Foreskin melanocyte (primary cell): ENCODE measurements at places on chromosomes 3 and 15.

GRCh38 chr3:40878464-40878905 lies 320.8 kb upstream of the CTNNB1 start:
- no peak for DNase-seq

DNA sequence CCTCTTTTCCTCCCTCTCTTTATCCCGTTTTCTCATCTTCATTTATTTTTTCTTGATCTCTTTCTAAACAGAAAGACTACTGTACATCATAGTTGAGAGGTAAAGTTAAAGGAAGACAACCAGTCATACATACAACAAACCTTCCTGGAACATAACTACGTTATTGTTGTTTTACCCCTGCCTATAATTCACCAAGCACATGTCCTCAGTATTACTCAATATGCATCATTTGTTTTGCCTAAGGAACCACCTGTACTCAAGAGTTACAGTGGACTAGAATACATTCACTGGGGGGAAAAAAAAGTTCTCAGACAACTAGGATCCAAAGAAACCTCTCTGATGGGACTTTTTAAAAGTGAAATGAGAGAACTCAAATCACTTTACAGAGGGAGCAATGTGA lies 344.7 kb upstream of the RBMS3 start:
- DNase-seq = no peak

DNA sequence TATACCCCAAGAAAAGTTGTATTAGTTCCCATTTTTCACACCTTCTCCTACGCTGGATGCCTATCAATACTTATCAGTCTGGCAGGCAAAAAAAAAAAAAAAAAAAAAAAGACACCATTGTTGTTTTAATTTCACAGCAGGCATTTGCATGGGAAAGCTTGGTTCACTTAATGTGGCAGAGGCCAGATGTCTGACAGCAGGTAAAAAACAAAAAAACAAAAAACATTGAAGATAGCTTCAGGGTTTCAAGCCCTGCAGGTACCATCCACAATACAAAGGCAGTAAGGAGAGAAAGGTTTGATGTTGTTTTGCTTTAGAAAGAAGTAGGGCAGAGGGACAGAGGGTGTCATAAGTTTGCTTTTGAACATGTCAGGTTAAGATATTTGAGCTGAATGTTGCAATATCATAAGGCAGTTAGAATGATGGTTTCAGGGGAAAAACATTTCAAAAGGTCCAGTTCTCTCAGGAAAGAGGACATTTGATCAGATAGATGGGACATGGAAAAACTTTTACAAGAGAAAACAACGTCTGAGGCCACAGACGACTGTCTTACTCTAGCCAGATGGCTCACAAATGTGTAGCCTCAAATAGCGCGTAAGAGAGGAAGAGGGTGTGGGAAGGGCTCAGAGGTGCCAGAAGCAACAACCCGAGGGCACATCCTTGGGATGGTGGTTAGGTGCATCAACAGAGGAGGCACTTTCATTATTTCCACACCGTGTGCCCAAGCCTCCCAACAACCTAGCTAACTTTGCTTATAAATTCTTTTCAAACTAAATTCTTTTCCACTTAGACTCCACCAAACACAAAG lies 25.7 kb downstream of the PCOLCE2 start:
- DNase-seq = no peak

- DNase-seq = no peak
Measured at GRCh38 chr15:69468241-69469121, 15.9 kb downstream of the RPLP1 start.

GRCh38 chr15:69104050-69104750 lies 56.2 kb upstream of the GLCE start:
- DNase-seq = no peak

DNA sequence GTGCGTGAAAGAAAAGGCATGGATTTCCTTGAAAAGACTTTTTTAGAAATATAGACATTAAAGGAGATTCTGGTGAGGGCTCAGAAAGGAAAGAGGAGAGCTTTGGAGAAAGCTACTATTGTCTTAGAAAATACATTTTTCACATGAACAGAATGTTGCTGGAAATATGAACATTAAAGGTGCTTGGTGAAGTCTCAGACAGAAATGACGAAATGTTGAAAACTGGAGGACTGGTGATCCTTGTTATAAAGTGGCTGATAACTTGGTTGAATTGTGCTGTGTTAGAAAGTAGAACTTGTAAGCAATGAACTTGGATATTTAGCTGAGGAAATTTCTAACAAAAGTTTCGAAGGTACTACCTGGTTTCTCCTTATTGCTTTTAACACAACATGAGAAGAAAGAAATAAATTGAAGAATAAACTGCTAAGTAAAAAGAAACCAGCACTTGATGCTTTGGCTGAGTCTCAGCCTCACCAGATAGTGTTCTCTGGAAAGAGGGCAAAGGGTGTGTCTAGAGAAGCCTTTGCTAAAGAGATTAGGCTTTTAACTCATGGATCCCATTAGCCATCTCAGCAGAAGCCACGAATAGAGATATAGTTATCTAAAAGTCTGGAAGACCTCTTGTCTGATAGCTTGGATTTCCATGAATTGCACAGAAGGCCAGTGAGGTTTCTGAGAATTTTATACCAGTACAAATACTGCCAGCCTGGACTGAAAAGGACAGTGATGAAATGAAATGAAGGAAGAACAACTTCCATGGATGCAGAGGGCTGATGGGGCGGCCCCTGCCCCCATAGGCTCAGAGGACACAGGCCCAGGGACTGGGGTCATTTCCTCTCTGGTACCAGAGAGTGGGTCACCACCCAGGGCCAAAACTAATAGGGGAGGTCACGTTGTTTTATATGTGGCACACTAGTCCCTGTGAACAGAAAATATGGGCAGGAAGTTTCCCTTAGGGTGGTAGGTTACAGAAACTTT lies 91.5 kb downstream of the RPL22L1 start:
- DNase-seq = no peak

DNA sequence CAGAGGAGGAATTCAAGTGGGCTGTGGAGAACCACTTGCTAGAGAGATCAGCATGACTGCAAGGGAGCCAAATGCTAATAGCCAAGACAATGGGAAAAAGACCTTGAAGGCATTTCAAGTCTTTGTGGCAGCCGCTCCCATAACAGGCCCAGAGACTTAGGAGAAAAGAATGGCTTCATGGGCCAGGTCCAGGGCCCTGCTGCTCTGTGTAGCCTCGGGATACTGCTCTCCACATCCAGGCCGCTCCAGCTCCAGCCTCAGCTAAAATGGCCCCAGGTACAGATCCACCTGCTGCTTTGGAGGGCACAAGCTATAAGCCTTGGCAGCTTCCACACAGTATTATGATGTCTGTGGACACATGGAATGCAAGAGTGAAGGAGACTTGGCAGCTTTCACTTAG lies 157.7 kb downstream of the NECTIN3 start:
- no peak for DNase-seq
